ENCODE measurements at places on chromosomes 1 and 21.

GRCh38 chr1:59005491-59006288, 221.8 kb upstream of the JUN start:
- no peak for DNase-seq

DNA sequence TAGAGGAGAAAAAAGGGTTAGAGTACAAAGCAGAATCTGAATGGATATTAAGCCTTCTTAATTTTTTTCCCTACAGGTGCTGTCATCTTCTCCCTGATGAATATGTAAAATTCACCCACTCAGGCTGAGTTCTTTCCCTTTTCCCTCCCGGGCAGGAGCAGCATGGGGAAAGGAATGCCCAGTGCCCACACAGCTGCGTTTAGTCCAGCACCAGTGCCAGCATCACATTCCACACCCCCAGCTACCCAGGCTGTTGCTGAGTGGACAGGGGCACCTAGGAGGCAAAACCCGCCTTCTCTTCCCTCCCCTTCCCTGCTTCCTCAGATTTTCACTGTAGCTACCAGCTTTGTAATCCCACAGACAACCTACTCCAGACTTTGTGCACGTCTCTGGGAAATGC, 3.4 kb upstream of the CADM3 start:
- no peak for DNase-seq

DNA sequence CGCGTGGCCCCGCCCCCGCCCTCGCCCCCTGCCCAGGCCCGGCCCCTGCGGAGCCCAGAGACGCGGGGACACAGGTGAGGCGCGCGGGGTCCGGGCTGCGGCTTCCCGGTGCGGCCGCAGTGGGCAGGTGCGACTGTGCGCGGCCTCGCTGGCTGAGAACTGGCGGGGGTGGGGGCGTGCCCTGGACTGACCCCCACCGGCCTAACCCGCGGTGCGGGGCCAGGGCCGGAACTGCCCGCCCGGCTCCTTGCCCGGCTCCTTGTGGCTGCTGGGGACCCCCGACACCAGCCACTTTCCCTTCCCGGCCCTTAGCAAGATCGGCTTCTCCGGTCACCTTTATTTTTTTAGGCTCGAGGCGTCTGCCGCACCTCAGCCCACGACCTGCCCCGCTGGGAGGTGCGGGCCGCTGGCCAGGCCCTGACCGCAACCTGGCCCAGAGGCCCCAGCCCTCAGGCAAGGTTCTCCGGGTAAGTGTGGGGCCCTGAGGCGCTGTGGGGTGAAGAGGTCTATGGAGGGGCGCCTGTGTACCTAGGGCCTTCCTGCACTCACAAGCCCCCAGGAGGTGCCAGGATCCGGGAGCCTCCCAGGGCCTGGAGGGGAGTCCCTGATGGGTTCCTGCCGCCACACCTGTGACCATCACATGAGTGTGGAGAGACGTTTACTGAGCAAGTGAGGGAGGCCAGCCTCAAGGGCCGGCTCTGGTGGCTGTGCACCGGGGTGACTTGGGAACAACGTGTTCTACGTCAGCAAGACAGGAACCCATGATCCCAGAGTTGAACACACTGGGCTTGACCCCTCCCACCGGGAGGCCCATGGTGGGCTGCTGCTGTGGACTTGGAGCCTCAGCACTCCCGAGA, at the start of gene SMIM1:
Gene SMIM1, plus strand, starts transcription at position 35 of the 857 bp plus-strand sequence. CDS start 2,625 bp downstream, outside the sequence.
- no peak for DNase-seq

DNA sequence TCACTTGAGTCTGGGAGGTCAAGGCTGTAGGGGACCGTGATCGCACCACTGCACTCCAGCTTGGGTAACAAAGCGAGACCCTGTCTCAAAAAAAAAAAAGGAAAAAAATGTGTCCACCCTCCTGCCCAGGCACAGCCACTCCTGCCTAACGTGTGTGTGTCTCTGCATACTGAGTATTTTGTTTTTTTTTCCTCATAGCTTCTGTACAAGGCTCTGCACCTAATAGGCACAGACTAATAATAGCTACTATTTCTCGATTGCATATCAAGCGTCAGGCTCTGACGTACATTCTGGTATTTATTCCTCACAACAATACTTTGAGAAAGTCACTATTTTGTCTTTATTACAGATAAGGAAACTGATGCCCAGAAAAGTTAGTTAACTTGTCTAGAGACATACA, 5.0 kb downstream of the PTGFRN start:
- no peak for DNase-seq

GRCh38 chr1:206087091-206087490, 30.1 kb downstream of the AVPR1B start:
- DNase-seq: no peak

DNA sequence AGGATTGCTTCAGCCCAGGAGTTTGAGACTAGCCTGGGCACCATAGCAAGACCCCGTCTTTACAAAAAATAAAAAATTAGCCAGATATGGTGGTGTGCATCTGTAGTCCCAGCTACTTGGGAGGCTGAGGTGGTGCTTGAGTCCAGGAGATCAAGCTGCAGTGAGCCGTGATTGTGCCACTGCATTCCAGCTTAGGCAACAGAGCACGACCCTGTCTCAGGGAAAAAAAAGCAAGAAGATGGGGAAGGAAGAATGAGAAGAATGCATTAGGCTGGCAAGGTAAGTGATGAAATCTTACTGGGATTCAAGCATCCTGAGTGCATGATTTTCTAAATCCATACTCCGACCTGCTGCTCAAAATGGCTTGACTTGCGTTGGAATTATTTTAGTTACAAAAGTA, 6.8 kb downstream of the PCP4L1 start:
- no peak for DNase-seq

GRCh38 chr1:67437961-67438360, 7.8 kb upstream of the SERBP1 start:
- DNase-seq: no peak

GRCh38 chr1:165169028-165169427, 187.5 kb downstream of the LMX1A start:
- DNase-seq: no peak

DNA sequence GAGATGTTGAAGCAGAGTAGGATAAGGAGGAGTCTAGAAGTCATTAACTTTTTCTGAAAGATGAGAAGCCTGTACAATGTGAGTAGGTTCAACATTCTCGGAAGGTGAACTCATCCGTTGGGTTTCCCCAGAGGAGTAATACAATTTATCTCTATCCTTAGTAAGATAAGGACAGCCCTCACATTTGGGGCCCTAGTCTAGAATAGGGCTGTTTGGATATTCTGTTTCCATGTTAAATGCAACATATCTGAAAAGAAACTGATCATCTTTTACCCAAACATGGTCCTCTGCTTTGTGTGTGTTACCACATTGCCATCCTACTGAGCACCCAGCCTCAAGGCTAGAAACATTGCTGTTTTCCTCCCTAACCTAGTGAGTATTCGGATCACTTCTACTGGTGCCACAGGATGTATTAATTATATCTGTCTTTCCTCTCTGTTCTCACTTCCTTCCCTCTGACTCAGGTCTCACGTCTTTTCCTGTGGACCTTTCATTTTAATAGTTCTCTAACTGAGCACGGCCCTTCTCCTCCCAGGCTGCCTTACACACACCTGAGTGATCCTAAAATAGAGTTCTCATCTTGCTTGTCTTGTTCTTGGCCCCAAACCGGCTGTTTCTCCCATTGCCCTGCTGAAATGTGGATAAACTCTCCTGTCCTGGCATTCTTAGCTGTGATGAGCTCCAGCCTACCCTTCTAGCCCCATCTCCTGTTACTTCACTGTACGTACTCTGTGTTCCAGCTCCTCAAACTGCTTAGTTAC, 91.7 kb downstream of the CDC14A start:
- DNase-seq: peak; percentile 21

DNA sequence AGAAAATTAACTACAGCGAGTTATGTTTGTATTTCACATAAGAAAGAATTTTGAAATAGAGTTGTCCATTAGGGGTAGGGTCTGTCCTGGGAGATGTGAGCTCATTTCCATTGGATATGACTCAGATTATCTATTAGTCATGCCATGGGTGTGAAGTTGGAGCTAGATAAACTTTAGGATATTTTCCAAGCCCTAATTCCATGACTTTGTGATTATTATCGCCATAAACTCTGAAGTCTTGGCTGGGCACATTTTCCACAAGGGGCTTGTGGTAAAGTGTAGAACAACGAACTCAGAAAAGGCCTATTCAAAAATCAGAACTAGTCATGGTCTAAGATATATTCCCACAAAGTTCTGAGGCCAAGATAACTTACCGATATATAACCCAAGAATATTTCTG, 396.6 kb downstream of the DPYD start:
- no peak for DNase-seq

DNA sequence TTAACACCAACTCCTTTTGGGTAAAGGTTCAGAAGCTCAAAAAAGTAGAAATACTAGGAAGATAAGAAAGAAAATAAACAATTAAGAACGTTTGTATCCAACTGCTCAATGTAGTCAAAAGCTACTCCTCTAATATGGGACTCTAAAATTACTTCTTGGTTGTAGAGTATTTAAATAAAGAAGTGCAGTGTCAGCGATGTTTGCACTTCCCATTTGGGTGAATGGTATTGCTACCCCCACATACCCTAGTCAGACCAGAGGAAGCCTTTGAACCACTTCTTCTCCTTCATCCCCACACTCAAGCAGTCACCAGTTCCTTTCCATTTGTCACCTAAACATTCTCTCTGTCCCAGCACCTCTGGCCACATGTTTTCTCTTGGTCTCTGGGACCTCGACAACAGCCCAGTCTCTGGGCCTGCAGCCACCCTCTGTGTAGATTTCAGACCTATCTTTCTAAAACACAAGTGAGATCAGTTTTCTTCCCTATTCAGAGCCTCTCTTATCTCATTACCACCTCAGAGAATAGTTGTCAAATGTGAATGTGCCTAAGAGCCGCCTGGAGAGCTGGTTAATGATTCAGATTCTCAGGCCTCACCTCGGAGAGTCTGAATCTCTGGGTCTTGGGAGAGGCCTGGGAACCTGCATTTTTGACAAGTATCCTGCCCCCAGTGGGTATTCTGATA, 109.8 kb downstream of the OMA1 start:
- no peak for DNase-seq

DNA sequence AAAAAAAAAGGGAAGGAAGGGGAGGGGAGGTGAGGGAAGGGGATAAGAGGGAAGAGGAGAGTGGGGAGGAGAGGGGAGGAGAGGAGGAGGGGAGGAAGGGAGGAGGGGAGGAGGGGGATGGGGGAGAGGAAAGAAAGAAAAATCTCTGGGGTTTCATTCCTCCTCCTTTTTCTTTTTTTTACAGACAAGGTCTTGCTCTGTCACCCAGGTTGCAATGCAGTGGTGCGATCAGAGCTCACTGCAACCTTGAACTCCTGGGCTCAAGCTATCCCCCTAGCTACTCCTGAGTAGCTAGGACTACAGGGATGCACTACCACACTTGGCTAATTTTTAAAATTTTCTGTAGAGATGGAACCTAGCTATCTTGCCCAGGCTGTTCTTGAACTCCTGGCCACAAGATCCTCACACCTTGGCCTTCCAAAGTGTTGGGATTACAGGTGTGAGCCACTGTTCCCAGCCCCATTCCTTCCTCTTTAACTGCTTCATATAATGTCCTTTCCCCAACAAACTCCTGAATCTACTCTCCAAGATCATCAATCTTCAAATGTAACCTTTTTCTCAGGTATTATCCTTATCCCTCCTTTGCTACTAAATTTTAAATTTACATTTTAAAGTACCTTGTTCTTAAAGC, 23.2 kb downstream of the GON4L start:
- DNase-seq: no peak

DNA sequence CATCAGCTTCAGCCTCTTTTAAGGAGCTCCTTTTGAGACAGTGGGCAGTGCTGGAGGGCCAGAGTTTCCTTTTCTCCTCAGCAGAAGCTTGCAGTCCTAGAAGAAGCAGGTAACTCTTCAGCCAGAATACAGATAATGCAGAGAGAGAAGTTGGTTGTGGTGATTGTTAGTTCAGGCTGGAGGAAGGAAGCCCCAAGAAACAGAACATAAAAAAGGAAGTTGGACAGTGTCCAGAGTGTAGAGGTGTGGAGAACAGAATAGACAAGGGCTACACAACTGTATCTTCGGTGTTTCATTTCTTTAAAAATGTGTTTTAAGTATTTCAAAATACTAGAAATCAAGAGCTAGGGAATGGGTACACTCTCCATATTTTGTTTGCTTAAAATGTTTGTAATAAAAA, 6.4 kb upstream of the TACSTD2 start:
- no peak for DNase-seq

DNA sequence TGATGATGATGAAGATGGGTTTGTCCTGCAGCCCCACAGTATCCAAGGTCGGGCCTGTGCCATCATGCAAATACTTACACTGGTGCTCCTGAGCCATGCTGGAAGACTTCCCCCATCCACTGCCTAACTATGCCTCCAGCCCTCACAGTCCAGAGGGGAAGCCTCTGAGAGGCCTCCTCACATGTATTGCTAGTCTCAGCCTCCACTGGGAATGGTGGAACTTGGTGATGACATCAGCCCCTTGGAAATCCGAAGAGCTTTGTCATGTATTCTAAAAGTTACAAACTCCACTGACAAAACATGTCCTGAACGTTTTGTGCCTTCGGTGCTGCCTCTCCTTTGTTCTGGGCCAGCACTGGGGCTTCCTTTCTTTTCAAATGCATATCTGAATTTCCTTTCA, 61.1 kb upstream of the DMRTB1 start:
- DNase-seq: no peak

DNA sequence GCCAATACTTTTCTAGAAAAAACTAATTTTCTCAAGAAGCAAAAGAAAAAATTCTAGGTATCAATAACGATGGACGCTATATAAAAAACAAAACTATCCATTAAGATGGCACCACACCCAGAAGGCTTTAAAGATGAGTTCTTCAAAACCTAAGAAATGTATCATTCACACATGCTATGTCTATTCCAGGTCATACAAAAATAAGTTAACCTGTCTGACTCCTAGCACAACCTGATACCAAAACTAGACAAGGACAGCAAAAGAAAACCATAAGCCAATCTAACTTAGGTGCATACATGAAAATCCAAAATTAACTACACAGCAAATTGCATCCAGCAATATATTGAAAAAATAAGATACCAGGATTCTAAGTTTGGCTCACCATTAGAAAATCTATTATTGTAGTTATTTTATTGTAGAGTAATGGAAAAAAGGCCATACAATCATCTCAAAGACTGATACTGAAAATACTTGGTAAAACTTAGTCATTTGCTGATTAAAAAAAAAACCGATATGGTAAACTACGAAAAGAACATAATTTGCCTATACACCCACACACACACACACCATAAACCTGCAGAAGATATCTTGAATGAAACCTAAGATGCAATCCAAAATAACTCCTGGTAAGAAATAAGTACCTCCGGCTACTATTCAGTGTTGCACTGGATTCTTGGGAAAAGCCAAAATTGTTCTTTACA, 55.0 kb downstream of the TRAF5 start:
- DNase-seq: no peak

DNA sequence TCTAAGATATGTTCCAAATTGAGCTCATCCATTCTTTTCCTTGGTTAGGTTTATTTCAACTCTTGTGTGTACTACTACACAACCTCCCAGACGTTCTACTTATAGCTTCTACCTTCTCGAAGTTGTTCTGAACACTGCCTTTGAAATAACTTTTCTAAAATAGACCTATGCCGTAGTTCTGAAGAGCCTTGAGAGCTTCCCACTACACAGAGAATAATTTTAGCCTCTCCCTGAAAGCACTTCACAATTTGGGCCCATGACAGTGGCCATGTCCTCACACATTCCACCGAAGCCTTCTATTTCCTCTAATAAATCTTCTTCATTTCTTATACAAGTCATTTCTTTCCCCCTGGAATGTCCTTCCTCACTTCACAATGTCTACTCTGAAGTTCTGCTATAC, 62.2 kb downstream of the CRB1 start:
- no peak for DNase-seq

- no peak for DNase-seq
These were observed 223.9 kb downstream of the TGFB2 start for GRCh38 chr1:218568962-218569550.
